ENCODE measurements at places on chromosomes 1 and 21.

GRCh38 chr21:35136586-35137219 is 87.6 kb upstream of the RUNX1 start:
- DNase-seq: no peak

DNA sequence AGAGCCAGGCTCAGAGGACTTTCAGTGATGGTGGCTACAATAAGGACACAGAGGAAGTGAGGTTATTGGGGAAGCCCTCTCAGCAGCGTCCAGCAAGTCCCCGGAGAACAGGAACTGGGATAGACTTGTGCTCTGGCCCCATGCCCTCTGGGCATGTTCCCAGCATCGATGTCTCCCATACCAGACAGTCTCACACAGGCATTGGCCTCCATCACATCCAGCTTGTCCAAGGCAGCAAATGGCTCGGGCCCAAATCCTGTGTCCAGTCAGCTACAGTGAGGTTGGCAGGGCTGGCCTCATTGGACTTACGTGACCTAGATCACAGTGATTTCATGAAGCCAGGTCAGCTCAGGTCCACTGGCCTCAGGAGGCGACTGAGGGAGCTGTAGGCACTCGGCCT is 19.6 kb upstream of the TMEM54 start:
- DNase-seq: no peak

DNA sequence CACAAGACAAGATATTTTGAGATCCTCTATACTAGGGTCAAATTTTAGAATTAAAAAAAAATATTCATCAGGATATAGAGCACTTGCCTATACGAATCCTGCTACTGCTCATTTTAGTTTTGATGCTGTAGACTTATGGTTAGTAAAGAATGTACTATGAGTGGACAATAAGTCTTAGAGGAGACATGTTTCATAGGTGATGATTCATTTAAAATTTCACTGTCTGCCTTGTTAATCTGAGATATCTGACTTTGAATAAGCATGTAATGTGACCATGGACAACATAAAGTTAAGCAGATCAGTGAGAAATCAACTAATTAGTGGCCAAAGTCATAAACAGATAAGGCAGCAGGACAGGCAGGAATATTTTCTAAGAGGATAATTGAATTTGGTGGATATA is 106.8 kb upstream of the HP1BP3 start:
- DNase-seq: no peak

DNA sequence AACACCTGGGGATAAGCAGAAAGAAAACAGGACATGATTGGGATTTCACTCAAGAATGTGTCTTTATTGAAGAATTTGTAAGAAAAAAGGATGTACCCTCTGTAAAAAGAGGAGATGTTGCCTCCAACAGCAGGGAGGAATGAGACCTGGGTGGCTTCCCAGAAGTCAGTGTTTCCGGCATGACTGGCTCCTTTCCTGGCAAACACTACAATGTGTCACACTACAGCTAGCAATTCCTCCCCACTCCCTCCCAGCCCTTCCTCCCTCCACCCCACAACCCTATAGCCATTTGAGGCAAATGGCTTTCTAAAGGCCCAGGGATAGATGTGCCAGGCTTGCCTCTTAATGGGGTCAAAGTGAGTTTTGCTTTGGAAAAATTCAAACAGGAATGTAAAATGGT is 11.5 kb upstream of the COL8A2 start:
- DNase-seq: no peak

DNA sequence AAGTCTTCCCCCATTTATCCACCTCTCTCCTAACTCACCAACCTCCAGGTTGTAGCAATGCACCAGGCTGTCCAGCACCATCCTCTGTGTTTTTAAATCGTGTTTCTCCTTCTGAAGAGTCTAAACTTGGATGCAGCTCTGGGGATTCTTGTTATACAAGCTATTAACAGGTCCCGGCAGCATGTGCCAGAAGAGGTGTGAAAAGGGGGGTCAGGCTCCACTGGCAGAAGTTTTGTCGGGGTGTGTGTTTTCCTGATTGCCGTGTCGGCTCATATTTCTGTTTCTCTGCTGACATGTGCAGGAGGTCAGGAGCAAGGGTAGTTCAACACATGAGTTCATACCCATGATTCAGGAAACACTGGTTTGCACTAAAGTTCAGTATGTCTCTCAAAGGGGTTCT is 658.6 kb upstream of the CAMK1G start:
- no peak for DNase-seq

- DNase-seq: no peak
Measured at GRCh38 chr1:94310570-94311270, 73.3 kb upstream of the ARHGAP29 start.

GRCh38 chr1:41769068-41769467 is 149.7 kb downstream of the HIVEP3 start:
- no peak for DNase-seq

- DNase-seq: peak; percentile 82
Measured at GRCh38 chr21:43938751-43939442, 73.2 kb upstream of the TRAPPC10 start.

DNA sequence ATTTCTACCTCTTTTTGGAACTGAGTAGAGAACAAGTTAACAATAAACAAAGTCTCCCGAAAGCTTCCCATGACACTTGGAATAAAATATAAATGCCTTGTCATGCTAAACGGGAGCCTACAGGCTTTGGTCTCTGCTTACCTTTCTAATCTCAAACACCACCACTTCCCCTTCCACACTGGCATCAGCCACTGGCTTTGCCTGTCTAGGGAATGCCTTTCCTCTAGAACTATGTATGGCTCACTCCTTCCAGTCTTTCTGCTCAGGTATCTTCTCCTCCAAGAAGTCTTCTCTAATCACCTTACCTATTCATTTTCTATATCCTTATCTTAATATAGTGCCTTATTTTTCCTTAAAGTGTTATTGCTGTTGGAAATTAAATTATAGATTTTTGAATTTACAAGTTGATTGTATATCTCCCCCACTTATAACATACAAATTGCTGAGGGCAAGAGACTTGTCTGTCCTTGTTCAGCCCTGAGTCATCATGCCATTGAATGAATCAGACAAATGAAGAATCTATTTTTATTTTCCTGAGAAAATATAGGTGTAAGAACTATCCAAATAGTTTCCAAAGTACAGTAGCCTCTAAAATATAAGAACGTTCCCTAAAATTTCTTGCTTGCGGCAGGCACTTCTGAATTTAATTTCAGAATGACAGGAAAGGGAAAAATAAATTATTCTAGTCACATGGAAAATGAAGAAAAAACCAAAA is 119.2 kb downstream of the TM2D1 start:
- DNase-seq: no peak

GRCh38 chr1:155695072-155695471 is 6.2 kb downstream of the DAP3 start:
- no peak for DNase-seq

GRCh38 chr1:12475530-12475934 is 142.5 kb downstream of the DHRS3 start:
- no peak for DNase-seq

GRCh38 chr1:220990427-220991339 is 111.4 kb downstream of the HLX start:
- DNase-seq: no peak

GRCh38 chr1:20574686-20575540 is 14.0 kb upstream of the CDA start:
- no peak for DNase-seq

GRCh38 chr1:8876087-8876486 is 2.4 kb downstream of the ENO1 start:
- no peak for DNase-seq

DNA sequence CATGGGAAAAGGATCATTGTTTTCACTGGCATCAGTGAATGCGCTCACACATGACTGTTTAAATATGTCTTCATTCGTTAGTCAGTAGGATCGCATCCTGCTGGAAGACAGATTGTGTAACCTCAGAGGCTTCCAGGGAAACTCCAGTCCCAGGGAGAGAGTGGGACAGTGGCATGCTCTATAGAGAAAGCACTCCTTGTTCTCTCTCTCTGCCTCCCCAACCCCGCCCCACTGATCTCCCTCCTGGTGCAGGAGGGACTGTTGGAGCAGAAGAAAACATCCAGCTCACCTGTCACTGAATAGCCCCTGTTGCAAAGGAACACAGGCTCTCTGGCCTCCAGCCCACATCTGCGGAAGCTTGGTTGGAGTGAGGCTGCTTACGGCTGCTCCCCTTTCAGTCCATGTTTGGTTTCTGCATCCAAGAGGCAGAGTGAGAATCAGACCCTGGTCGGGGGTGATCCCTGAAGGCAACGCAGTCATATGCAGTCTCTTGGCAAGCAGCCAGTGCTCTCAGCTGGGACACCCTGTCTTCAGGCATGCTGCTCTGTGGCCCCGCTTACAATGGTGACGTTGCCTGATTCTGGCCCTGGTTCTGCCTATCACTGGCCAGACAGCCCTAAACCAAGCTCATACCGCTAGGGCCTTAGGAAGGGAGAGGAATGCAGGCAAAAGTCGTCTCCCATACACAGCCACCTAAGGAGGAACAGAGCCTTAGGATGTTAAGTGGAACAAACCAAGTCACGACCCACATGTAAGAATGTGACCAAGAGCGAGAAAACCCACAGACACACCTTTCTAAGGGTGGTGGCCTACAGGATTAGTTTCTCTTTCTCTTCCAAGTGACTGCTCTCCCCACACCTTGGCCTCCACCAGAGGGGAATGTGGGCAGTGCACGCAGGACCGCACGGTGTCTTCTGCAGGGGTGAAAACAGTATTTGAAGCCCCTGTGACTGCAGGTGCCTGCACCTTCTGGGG is 39.7 kb downstream of the BACE2 start:
- DNase-seq: no peak

DNA sequence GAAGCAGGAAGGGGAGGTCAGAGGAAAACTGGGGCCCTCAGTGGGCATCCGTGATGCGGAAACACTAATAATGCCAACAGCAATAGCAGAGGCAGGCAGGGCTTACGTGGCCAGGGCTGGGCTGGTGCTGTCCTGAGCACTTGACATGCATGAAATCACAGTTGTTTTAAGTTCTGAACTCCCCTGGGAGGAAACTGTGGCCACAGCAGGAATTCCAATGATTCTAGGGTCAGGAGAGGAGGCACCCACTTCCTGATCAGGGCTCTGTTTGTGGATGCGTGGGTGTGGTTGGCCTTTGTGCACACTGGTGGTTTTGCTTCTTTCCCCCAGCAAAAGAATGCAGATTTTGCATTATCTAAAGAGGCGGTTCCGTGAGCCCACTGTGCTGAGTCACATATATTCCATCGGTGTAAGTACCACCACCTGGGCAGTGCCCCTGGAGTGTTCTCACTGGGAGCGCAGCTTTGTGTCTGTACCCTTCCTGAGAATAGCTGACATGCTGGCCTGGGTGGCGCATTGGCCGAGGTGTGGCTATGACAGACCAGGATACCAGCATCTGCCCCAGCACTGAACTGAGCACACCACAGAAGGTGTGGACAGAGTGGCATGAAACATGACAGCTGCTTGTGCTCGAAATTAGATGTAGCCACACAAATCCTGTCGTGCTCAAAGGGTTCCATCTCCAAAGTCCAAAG is 71.0 kb downstream of the PDE9A start:
- DNase-seq: no peak

DNA sequence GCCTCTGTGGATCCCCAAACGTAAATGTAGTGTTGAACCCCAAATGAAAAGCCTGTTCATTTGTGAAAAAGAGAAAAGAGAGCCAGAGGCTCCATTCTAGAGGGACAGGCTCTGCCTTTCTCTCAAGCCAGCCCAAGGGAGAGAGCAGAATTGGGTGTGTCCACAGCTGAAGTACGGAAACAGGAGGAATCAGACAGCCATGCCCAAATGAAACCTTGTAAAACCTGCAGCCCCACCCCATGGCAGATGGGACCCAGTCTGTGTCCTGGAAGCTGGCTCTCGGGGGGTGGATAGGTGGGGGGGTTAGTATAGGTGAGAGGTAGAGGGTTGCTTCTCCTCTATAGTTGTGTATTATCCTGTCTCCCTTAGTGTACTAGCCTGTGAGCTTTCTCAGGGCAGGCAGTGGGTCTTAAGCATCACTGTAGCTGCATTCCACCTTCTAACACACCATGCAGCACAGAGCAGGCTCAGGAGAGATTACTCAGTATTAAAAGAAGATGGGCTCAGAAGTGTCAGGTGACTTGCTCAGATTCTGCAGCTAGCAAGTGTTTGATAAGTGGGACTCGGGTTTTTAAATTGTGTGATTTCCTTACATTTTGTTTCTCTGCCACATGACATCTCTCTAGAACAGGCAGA is 67.4 kb upstream of the SIPA1L2 start:
- no peak for DNase-seq

DNA sequence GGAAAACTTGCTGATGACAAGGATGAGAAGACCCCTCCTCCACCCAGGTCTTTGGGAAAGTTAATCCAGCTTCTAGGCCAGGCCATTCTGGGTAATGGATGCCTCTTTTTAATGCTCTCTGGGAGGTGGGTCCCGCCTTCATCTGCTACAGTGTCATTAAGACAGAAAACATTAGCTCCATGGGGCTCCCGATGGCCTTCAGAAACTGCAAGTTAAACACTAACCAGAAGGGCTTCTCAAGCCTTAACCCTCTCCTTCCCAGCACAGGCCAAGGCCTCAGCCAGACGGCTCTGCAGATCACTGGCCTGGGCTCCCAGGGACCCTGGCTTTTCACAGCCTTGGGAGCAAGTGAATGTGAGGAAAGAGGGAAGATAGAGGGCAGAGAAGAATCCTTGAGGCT is 364.9 kb downstream of the MATN1 start:
- no peak for DNase-seq

- DNase-seq: no peak
Measured at GRCh38 chr1:80988926-80989325, 811.8 kb upstream of the ADGRL2 start.

DNA sequence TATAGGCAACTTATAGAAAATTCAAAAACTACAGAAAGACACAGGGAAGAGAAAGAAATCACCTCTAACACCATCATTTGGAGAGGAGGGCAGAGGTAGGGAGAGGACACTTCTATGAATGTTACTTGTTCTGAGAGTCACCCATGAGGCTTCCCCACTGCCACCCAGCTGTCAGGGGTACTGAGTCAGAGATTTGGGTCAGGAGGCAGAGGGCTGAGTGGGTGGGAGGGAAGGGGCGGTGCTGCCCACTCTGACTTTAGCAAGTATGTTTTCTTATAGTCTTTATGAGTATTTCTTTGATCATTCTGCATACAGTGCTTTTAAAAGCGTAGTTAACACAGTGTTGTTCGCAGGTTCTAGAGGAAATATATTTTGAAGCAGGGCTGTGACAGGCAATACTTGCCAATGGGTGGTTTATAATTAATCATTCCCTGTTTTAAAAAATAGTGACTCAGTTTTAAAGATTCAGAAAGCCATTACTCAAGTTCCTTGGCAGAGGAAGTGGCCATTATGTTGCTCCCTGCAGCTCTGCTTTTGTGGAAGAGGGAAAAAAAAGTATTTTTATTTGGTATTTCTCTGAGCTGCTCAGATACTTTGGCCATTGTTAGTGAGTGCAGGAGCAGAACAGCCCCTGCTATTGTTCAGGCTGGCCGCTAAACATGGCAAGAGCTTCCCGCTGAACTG is 18.3 kb downstream of the IL6R start:
- no peak for DNase-seq

GRCh38 chr1:94912263-94913184 is 14.4 kb downstream of the CNN3 start:
- no peak for DNase-seq

DNA sequence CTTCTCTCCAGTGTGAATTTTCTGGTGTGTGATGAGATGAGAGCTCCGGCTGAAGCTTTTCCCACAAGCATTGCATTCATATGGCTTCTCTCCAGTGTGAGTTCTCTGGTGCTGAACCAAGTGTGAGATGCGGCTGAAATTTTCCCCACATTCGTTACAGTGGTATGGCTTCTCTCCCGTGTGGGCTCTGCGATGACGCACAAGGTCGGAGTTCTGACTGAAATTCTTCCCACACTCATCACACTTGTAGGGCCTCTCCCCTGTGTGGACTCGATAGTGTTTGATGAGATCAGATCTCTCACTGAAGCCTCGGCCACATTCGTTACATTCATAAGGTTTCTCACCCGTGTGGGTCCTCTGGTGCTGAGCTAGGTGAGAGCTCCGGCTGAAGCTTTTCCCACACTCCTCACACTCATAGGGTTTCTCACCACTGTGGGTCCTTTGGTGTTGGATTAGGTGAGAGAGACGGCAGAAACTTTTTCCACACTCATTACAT is 7.4 kb downstream of the ZNF436 start:
- DNase-seq: no peak
